ENCODE measurements at places on chromosomes 3 and 15. TPM values are rescaled to one million over a fixed set of nuclear protein-coding genes. Genes with fewer than 3 reads are reported as not detected.
A peak's percentile ranks its signal among the peaks of the same experiment; 100 is the strongest.

DNA sequence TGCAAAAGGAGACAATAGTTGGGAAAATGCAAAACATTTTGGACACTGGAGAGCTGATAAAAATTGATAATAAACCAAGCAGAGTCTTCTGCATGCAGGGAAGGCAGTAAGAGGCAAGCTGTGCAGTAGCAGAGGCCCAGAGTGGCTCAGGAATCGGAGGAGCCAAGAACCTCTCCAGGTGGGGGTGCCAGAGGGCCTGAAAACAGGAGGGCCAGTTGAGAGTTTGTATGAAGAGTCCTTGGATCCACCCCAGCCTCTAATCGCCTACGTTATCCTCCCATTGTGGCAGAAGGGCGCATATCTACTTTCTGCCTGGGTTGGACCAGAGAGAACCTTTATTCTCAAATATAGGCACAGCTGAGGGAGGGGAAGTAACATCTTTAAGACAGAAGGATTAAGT is 48.9 kb upstream of the RBP1 start:
- ATAC-seq = no peak

DNA sequence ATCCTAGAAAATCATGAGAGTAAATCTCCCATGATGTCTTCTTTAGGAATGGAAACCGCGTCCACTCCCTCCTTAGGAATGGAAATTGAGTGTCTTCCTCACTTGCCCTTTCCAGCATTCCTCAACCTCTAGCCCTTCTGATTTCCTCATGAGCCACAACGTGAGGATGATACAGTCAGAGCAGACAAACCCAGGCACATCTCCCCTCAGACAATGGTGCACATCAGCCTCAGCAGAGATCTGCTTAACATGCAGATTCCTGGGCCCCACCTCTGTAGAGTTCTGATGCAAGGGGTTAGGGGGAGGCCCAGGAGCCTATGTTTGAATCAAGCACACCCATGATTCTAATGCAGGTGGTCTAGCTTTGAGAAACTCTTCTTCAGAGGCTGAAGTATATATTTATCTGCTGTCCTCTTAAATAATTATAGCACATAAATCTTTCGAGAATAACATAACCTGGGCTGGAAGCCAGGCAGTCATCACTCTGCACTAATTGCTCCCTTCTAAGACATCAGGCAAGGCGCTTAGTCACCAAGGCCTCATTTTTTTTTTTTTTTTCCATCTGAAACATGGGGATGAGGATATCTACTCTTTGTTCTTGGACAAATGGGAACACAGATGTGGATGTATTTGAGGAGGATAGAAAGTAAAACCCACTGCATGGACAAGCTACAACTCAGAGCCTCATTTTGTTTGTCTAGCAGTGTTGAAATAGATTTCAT is 81.7 kb downstream of the PRICKLE2 start:
- peak; percentile 88 for ATAC-seq

DNA sequence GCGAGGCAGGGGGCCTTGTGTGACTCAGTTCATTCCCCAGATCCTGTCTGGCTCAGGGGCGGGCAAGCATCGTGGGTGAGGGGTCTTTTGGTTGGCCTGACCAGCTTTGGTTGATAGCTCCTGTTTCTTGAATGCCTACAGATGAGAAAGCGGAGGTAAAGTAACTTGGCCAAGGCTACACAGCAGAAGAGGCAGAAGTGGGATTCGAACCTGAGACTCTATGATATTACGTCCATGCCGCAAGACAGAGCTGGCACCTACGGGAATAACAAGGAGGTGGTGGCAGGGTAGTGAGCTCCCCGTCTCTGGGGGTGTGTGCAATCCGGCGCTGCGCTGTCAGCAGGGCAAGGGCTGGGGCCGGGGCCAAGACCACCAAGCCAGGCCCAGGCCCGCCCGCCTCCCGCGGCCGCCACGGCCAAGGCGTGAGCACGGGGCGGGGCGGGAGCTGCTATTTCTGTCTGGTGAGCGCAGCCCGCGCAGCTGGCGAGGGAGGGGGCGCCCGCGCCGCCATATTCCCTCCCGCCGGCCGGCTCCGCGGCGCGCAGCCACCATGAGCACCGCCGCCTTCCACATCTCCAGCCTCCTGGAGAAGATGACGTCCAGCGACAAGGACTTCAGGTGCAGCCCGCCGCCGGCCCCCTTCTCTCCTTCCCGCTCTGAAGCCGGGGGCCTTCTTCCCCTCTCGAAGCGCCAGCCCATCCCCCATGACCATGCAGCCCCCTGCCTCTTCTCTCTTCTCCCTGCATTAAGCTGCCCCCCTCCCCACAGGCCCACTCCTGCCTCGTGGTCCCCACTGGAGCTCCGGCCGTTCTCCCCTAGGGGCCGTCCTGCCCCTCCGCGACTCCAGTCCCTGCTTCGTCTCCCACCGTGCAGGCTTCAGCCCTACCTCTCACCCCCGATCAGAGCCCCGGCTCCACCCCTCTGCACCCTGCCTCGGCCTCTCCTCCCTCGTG is at the start of gene CAND2:
CAND2 (plus strand) TSS at position 510 of the 953 bp plus-strand sequence; CDS start at position 551, 41 bp downstream.
- peak; percentile 91 for ATAC-seq

GRCh38 chr3:79011821-79012529 is 755.8 kb downstream of the ROBO1 start:
- no peak for ATAC-seq

DNA sequence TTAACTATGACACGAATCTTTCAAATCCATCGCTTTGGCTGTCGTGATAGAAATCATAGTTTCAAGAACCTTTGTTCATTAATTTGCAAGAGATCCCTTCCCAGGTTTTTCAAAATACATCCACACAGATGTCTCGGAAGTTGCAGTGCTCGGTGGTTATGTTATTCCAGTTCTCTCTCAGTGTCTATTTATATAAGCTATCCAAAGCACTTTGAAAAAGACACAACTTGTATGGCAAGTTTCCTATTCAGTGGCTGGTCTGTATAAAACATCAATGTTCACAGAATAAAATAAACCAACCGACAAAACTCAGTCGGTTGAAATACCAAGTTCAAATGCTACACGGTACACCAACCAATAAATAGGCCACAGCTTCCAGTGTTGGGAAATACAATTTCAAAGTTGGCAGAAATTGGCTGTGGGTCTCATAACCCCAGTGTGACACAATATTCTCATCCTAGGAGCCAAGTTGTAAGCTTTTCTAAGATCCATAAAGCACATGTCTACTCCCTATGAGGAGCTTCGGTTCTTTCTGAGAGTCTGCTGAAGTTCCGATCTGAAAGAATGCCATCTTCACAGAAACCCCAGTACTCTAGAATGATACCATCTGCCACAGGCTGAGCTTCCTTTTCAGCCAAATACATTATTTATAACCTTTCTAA is 23.7 kb downstream of the SATB1 start:
- no peak for ATAC-seq

DNA sequence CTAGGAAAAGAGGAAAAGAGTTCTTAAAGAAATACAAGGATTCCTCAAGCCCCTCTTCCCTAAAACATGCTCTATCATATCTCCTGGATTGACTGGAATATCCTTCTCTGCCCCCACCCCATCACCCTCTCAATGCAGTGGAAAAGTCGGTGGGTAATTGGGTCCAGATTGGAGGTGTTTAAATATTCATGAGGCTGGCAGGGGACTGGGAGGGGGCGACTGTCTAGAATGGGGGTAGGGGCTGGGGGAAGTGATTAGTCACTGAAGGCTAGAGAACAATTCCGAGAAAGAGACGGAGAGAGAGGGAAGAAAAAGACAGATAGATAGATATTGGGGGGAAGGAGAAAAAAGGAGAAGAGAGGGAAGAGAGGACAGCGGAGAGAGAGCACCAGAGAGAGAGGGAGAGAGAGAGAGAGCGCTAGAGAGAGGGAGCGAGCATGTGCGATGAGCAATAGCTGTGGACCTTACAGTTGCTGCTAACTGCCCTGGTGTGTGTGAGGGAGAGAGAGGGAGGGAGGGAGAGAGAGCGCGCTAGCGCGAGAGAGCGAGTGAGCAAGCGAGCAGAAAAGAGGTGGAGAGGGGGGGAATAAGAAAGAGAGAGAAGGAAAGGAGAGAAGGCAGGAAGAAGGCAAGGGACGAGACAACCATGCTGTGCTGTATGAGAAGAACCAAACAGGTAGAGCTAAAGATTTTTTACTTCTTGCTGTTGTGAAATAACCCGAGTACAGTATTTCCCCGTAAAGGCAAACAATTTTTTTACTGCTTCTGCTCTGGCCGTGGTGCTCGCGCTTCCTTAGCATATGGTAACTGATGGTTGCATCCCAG is at the start of gene GAP43:
GAP43 (plus strand) TSS at position 467 of the 825 bp plus-strand sequence; CDS start at position 647, 180 bp downstream.
- peak; percentile 95 for ATAC-seq

DNA sequence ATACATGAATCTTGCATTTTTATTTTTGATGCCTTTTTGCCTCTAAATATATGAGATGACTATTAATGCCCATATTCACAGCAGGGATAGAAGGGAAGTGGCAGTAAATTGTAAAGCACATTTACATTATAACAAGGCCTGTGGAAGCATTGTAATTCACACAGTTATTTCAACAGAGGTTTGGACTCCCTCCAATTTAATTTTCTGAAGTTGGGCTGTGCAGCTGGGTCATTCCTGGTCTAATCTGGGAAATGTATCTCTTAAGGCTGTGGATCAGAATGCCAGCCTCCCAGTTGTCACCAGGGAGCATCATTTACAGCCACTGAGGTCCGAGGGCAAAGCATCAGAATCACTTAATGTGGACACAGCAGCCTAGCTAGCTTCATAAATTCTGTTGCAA is 434.5 kb downstream of the MFSD1 start:
- peak; percentile 93 for ATAC-seq

DNA sequence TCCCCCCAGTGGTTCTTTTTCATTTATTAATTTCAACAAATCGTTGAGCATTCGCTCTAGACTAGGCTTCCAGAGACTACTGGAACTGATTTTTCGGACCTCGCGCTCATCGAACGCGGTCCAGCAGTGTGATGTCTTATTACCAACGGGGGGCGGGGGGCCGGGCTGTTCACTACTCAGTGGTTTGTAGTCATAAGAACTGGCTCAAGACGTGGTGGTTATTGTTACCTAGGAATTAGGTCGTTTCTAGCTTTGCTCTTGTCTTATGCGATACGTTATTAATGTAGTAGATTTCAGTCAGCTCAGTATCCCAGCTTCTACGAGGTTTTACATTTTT is 858 bp downstream of the RBM5 start:
- ATAC-seq = peak; percentile 17

RAB11A gene
- 174 TPM for total RNA-seq

CTXND1 gene
- 11.3 TPM for total RNA-seq

ETFA gene
- total RNA-seq = 85.3 TPM

ROBO2 gene
- 29.9 TPM for total RNA-seq

TUSC7 gene
- total RNA-seq = 2.8 TPM

All from motor neuron (in vitro differentiated cells).